ENCODE measurements at places on chromosomes 16 and 17.
A peak's percentile ranks its signal among the peaks of the same experiment; 100 is the strongest.

GRCh38 chr16:30184096-30184890, 891 bp downstream of the CORO1A start:
- DNase-seq: peak; percentile 77

DNA sequence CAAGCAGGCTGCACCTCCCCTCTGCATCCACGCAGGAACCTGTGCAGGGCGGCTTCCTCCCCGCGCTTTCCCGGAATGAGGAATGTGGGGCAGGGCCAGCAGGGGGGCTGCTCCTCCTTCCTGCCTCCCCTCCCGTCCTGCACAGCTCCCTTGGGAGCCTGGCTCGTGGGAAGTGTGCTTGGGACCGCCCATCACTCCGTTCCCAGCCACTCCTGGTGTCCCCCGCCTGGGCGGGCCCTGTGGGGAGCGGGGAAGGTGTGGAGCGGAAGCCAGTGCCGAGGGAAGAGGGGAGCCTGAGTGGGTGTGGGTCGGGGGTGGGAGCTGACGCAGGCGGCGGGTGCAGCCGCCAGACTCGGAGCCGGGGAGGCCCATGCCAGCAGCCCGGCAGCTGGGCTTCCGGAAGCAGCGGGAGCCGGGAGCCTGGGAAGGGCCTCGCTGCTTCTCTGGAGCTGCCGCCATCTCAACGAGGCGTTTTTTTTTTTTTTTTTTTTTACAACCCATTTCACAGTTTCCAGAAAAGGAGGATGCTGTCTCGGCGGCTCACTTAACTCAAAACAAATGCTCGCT, 24.1 kb downstream of the BAHCC1 start:
- DNase-seq: no peak

DNA sequence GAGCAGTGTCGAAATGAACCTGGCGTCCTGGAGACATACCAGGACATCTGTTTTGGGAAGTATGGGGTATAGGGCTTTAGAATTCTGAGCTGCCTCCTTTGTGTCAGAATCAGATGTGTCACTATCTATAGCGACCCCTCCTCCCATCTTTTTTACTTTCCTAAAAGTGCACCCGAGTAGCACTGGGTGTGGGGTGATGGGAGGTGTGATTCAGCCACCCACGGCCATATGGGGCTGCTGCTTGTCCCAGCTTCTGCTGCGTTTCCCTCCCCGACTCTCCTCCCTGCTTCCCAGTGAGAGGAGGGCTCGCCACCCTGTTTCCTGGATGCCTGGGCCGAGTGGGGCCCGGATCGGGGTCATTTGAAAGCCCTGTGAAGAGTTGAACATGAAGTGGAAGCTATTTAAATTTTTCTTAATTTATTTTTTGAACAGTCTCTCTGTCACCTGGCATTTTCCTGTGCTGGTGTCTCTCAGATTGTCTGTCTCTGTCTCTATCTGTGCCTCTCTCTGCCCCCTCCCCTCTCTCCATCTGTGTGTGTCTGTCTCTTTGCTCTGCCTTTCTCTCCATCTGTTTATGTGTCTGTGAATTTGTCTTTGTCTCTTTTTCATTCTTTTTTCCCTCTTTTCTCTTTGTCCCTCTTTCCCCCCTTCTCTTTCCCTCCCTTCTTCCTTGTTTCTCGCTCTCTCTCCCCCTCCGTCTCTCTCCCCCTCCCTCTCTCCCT, 638.8 kb upstream of the EEF2KMT start:
- no peak for DNase-seq

DNA sequence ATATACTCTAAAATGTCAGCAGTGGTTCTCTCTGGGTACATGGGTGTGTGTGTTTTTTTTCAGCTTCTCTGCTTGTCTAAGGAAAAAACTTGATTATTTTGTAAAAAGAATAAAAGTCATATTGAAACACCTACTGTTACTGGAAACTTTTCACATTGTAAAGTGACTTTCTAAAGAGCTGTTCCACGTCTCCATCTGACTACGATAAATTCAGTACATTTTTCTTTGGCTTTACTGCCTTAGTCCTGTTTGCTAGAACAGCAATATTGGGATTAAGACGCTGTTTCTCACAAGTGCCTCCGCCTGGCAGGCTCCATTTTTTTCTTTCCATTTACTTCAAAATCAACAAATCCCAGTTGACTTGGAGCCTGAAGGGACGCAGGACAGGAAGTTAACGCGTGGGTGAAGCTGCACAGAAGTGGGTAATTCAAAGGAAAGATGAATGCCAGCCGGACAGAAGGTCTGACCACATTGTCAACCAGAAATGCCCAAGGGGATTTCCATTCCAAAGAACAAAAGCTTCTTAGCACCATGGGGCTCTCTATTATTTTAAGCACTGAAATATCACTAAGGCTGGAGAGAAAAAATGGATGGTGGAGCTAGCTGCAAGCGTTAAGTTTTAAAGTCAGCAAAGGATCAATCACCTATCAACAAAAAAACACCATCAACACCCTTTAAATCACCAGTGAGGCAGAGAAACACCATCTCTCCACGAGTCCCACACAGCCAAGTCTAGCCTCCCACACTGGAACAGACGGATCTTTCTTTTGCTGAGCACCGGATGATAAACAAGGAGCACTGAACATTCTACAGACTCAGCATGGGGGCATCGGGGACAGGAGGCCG, 8.4 kb downstream of the GLOD4 start:
- no peak for DNase-seq

- no peak for DNase-seq
Observed at GRCh38 chr16:83826146-83826913, 18.6 kb downstream of the HSBP1 start.

GRCh38 chr16:23145608-23146007, 3.6 kb downstream of the USP31 start:
- DNase-seq: no peak

Measured in GF-D8 (cell line).